Activated CD4-positive, alpha-beta T cell treated with anti-CD3 and anti-CD28 coated beads, Interleukin-2, Interleukin-4, amounts not matched to agents 100 ng/mL and 50 ng/mL, durations not matched to agents 16 hours and 8 hours (primary cell): ENCODE measurements at places on chromosomes 3 and 15.

DNA sequence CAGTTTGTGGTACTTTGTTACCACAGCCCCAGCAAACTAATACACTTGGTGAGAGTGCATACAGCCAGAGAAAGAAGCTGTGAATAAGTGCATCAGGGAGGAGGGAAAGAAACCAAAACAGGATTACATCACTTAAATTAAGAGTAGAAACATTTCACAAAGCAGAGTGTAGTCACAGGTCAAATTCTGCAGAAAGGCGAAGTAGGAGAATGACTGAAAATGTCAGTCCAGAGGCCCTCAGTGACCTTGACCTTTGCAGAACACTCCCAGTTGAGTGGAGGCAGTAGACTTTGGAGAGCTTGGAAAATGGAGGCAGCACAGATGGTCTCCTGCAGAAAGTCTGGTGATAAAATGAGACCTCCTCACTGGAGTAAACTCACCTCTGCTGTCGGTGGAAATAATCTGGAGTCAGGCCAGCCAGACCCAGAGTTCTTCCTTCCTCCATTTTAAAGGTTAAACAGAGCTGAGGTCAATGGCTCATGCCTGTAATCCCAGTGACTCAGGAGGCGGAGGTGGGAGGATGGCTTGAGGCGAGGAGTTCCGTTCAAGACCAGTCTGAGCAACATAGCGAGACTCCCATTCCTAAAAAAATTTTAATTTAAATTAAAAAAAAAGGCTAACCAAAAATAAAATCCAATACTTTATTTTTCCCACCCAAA is 5.0 kb downstream of the CD86 start:
- DNase-seq: no peak

GRCh38 chr3:76859596-76859995 is 180.3 kb upstream of the ROBO2 start:
- DNase-seq: no peak

GRCh38 chr3:101203411-101203810 is 117.0 kb downstream of the IMPG2 start:
- DNase-seq: no peak

GRCh38 chr3:196617256-196617655 is 22.2 kb upstream of the NRROS start:
- no peak for DNase-seq

GRCh38 chr15:48500595-48500994 is 144.9 kb downstream of the FBN1 start:
- no peak for DNase-seq

DNA sequence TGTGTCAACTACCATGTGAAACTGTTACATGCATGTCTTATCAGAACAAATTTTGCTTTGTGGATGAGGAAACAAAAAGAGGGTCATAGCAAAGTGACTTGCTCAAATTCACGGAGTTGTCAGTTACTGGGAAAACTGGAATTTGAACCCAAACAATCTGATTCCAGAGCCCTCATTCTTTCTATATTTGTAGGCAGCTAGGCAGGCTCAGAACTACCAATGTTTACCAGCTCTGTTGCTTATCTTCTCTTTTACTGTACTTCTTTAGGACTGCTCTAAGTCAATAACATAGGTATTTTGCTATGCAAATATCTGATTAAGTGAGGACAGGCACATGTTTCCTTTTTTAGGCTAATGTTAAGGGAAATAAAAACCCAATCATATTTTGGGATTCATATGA is 450.5 kb downstream of the ZPLD1 start:
- no peak for DNase-seq

- no peak for DNase-seq
These were observed 238.7 kb upstream of the P2RY1 start for GRCh38 chr3:152595975-152596821.

- DNase-seq: no peak
These were observed 23.2 kb downstream of the CYFIP1 start for GRCh38 chr15:22956978-22957260.

GRCh38 chr3:158384019-158384418 is 187.0 kb upstream of the MLF1 start:
- DNase-seq: peak; percentile 22

GRCh38 chr3:46406788-46407611 is at the start of the genes CCR5AS and CCRL2:
TSS of gene CCR5AS (minus strand) at chr3:46407066.
TSS of gene CCRL2 (plus strand) at chr3:46407259. CDS start at chr3:46408080, 821 bp downstream.
- peak; percentile 44 for DNase-seq

GRCh38 chr15:41778521-41778920 is 4.2 kb downstream of the MAPKBP1 start:
- no peak for DNase-seq

GRCh38 chr15:67479781-67480505 is 41.0 kb upstream of the C15orf61 start:
- no peak for DNase-seq

GRCh38 chr15:67601073-67601472 is 58.6 kb downstream of the MAP2K5 start:
- no peak for DNase-seq

DNA sequence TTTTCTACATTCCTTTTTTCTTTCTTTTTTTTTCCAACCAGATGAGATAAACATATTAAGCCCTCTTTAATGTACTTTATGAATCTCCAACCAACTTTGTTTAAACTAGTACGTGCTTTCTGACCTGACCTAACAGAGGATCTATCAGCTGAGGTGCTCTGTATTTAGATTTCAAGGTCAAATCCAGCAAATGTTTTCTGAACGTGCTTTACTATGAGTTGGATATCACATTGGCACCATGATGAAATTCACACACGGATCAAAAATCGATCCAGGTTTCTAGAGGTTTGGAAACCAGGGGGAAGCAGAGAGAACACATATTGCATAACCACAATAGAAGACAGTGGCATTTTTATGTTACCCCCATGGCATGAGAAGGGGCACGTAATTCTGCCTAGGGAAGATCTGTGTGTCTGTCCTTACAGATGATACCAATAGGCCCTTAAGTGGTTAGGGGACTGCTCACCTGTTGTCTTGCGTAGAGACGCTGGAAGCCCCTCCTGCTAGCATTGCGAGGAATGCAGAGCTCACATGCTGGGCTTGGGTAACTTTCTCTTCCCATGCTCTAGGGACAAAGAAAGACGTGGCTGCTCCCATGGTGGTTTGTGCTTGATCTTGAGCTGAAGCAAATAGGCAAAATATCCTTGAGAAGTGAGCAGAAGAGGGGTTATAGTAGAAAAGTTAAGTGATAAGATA is 59.3 kb upstream of the ABHD10 start:
- no peak for DNase-seq

- no peak for DNase-seq
These were observed 141.7 kb downstream of the TIGIT start for GRCh38 chr3:114435386-114436115.
